ENCODE measurements at places on chromosomes 11 and 22.
A peak's percentile ranks its signal among the peaks of the same experiment; 100 is the strongest.

DNA sequence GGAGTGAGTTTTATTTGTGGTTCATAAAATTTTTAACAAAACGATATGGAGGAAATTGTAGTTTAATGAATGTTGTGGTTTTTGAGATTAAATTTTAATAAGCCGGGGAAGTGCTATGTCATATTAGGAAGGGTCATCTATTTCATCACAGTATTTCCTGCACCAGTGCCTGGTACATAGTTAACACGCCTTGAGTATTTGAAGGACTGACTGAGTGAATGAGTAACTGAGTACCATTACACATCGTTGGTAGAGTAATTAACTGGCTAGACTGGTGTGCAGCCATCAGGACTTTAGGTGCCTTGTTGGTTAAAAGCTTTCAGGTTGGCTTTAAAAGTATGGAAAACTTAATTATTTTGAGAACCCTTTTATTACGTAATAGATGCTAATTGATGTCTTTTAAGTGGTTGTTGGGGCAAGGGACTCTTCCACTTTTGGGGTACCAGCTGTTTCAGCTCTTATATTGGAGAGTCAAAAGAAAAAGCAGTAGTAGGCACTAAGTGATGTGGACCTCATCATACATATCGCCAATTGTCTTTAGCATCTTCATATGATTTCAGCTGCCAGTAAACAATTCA lies 101.8 kb downstream of the DDX10 start:
- DNase-seq, result no peak

DNA sequence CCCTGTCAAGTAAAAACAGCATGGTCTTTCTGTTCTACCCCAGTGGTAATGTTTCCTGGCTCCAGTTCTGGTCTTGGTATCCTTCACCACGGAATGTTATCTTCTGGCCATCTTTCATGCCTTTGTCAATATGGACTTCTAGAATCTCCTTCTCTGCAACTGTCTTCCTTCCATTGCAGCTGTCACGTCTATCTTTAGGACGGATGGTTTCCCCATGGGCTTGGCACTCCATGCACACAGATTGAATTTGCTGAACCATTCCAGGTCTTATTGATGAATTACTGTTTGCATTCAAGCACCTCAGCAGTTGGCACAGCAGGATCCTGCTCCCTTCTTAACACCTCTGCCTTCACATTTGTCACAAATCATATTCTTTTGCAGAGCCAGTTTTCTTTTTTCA lies 44.9 kb upstream of the SLC25A18 start:
- DNase-seq, result no peak

GRCh38 chr11:102546923-102547471 lies 16.4 kb upstream of the MMP7 start:
- no peak for DNase-seq

DNA sequence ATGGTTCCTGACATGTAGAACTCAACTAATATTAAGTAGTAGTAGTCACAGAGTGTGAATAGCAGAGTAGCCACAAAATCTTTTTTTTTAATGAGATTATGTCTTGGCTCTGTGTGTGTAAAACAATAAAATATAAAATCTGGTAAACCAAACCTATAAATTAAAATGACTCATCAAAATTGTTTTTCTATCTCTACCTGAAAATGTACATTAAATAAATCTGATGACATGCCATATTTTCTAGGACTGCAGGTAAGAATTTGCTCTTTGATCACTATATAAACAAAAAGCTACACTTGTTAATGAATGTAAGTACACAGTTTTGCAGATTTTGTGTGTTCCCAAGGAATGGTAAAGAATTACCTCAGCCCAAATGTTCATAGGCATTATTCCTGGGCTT lies 1231.5 kb downstream of the JRKL start:
- DNase-seq, result no peak

DNA sequence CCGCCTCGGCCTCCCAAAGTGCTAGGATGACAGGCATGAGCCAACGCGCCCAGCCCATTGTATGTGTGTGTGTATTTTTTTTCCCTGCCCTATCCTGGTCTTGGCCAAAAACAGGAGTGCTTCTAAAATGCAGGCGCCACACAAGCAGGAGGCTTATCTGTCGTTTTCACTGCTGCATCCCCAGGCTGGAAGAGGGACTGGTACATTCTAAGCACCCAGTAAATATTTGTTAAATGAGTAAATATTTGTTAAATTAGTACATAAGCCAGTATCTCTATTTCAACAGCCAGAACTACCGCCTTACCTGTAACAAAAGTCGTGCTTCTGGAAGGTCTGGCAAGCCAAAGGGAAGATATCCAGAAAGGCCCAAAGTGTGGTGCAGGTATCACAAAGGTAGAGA lies 24.9 kb downstream of the ASCC2 start:
- no peak for DNase-seq

- DNase-seq, result peak; percentile 83
Measured at GRCh38 chr11:32081129-32081641, 9.7 kb upstream of the RCN1 start.

- no peak for DNase-seq
Measured at GRCh38 chr22:50630376-50630775, 2.4 kb upstream of the ARSA start.

- DNase-seq, result no peak
Measured at GRCh38 chr22:49148895-49149418, 678.7 kb downstream of the BRD1 start.

- DNase-seq, result no peak
Measured at GRCh38 chr22:47334601-47335000, 572.2 kb downstream of the TBC1D22A start.

- DNase-seq, result no peak
Measured at GRCh38 chr22:17436382-17436980, 67.2 kb downstream of the CECR2 start.

- DNase-seq, result no peak
Measured at GRCh38 chr22:39241794-39242594, 2.8 kb downstream of the PDGFB start.
